ENCODE measurements at places on chromosomes 6 and 20. TPM values are rescaled to one million over a fixed set of nuclear protein-coding genes. Genes with fewer than 3 reads are reported as not detected.

Gene DDRGK1
- polyA plus RNA-seq = 37.3 TPM

Gene TAGAP
- polyA plus RNA-seq = 15.7 TPM

Gene PRDM13
- not detected for polyA plus RNA-seq

Gene TP53TG5
- 0.08 TPM for polyA plus RNA-seq

GRCh38 chr20:22366631-22367030 lies 217.7 kb downstream of the FOXA2 start:
- no peak overlapping the region for H3K27ac ChIP-seq
- DNase-seq = no peak
- H3K36me3 ChIP-seq = no peaks in the 10 kb centered on the region
- H3K4me3 ChIP-seq = no peak overlapping the region
- no peaks in the 10 kb centered on the region for H3K27me3 ChIP-seq

- DNase-seq = no peak
- H3K27ac ChIP-seq = peak overlapping the region; percentile 40
- no peak overlapping the region for H3K4me3 ChIP-seq
- no peaks in the 10 kb centered on the region for H3K4me1 ChIP-seq
- H3K27me3 ChIP-seq = no peaks in the 10 kb centered on the region
- no peaks in the 10 kb centered on the region for H3K36me3 ChIP-seq
Observed at GRCh38 chr6:150466196-150466595, 97.4 kb downstream of the IYD start.

DNA sequence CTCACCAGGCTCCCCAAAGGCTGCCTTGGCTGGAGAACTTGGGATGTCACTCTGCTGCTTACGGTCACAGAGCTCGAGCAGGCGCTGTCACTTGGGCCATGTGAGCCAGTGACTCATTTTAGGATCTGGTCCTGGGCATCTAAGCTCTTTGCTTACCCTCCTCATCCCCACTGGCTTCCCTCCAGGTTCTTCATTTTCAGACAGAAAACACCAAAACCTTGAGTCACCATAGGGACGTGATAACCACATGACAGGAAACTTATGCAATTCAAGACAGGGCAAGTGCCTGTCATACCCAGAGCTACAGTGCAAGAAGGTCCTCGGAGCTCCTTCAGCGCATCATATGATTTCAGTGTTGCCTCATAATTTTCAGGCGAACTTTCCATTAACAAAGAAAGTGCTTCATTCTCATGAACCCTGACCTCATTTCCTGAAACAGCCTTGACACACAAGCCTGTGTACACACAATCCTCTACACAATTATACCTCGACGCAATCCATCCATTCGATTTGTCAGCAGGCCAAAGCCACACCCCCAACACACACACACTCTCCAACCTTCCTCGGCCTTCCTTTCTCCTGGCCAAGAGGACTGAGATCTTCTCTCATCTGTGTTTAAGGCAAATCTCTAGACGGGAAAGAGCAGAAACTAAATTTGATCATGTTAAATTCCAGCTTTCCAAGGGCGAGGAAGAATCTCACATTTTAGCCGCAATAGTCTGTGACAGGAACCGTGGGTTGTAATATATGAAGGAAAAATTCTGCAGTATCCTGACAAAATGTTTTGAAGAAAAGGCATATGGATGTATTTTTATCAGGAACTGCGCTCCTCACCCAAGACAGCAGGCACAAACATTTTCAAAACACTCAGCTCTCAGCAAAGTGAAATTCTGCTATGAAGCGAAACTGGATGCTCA lies 25.3 kb downstream of the TBC1D7 start:
- peak overlapping the region; percentile 81 for H3K27ac ChIP-seq
- H3K27me3 ChIP-seq = no peaks in the 10 kb centered on the region
- peak; percentile 87 for DNase-seq

DNA sequence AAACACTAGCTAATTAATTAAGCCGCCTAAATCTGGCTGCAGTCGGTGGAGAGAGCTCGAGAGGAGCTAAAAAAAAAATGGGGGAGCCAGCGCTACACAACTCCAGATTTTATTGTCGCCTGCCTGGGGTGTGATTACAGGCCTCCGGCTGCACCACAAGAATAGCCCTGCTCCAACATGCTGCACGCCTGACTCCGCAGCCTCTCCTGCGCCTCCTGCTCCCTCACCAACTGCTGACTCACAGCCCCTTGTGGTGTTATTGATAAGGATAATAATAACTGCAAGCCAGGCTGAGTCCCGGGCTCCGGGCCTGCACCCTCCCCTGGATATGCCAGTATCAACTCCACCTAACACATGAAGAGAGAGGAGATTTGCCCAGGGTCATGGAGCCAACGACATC lies 16.8 kb downstream of the SIRPA start:
- H3K27me3 ChIP-seq = no peaks in the 10 kb centered on the region
- H3K4me3 ChIP-seq = no peak overlapping the region

DNA sequence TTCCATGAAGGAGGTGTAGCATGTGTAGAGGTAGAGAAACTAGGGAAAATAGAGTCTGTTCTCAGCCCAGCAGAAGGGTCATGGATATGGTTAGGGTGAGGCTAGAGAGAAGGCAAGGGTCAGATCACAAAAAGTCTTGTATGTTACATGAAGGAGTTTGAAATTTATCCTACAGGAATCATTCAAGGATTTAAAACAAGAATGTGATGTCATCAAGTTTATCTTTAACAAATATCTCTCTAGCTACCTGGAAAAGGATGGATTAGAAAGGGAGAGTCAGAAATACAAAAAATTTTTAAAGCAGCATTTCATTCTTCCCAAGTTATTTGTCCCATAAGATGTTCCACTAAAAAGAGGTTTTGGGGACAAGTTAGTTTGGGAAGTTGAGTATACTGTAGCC lies 4.4 kb upstream of the CHD6 start:
- H3K27me3 ChIP-seq = no peaks in the 10 kb centered on the region
- no peak for DNase-seq
- H3K36me3 ChIP-seq = no peaks in the 10 kb centered on the region

DNA sequence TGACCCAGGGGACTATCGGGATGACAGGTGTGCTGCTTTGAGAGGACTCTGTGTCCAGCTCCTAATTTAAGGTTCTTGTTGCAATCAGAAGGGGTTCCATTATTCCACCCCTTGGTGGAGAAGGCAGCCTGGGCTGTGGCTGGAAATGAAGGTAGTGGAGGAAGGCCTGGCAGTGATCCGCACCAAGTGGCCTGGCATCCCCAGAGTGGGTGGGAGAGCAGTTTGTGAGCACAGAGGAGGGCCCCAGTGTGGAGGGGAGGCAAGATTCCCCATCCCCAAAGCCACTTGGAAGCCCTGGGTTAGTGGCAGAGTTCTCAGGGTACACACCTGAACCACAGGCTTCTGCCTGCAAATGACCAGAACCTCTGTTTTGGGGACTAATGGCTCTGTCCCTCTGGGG lies 2.3 kb downstream of the TGM3 start:
- H3K27me3 ChIP-seq = no peaks in the 10 kb centered on the region
- no peak for DNase-seq
- H3K4me1 ChIP-seq = peaks cover 2% of the 10 kb centered on the region
- no peaks in the 10 kb centered on the region for H3K36me3 ChIP-seq
- H3K4me3 ChIP-seq = no peak overlapping the region
